CD4-positive, CD25-positive, alpha-beta regulatory T cell (primary cell): ENCODE measurements at places on chromosomes 1 and 21. TPM values are rescaled to one million over a fixed set of nuclear protein-coding genes. Genes with fewer than 3 reads are reported as not detected.
A peak's percentile ranks its signal among the peaks of the same experiment; 100 is the strongest.

The SPRR2A gene
- total RNA-seq, result not detected

The CLK2 gene
- total RNA-seq, result 76.6 TPM

The SMPDL3B gene
- 0.32 TPM for total RNA-seq

The DYNLT5 gene
- not detected for total RNA-seq

The ARHGAP29 gene
- not detected for total RNA-seq

The SYT6 gene
- 0.17 TPM for total RNA-seq

The RGS5 gene
- 2.5 TPM for total RNA-seq

The PTPRF gene
- 0.22 TPM for total RNA-seq

The SLC30A10 gene
- not detected for total RNA-seq

DNA sequence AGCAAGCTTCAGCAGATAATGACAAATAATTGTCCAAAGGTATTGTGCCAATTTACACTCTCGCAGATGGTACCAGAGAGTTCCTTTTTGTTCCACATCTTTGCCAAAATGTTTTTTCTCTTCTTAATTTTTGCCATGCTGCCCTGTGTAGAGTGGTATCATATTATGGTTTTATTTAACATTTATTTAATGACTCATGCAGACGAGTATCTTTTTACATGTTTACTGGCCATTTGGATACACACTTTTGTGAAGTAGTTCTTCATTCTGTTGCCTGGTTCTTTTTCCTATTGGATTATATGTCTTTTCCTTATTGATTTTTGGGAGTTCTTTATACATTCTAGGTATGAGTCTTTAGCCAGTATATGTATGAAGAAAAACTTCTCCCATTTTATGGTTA is 151.1 kb downstream of the PCNX2 start:
- DNase-seq, result no peak

DNA sequence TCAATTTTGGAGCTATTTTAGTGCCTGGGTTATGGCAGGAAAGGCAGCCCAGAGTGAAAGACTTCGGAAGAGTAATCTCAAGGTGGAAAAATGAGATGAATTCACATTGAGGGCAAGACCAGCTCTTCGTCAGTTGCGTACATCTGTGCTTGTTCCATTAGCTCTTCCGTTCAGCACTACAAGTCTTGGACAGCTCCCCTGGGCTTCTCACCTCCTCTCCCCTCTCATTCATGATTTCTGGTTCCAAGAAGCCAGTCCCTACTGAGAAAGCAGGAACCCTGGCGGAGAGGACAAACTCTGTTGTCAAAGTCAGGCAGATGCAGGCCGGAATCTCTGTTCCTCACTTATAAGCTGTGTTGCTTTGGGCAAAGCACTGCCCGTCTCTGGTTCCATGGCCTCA is 76.5 kb downstream of the ACTL8 start:
- no peak for DNase-seq

DNA sequence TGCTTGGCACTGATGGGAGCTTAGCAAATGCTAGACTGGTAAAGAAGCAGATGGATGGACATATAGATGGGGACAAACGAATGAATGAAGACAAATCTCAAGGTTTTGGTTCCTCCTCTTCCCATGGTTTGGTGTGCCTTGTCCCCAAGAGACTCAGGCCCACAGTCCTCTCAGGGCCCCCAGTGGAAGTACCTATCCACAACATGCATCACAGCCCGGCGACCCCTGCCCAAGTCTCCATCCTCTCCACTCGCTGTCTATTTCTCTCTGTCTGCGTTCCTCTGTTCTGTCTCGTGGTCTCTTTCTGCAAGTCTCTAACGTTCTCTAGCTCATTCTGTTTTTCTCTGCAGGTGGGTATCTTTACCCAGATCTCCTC is 85.8 kb downstream of the GLIS1 start:
- DNase-seq, result no peak

- DNase-seq, result no peak
Observed at GRCh38 chr1:147486876-147487656, 54.2 kb upstream of the BCL9 start.

- no peak for DNase-seq
Observed at GRCh38 chr1:203124546-203125317, 2.8 kb upstream of the ADORA1 start.

DNA sequence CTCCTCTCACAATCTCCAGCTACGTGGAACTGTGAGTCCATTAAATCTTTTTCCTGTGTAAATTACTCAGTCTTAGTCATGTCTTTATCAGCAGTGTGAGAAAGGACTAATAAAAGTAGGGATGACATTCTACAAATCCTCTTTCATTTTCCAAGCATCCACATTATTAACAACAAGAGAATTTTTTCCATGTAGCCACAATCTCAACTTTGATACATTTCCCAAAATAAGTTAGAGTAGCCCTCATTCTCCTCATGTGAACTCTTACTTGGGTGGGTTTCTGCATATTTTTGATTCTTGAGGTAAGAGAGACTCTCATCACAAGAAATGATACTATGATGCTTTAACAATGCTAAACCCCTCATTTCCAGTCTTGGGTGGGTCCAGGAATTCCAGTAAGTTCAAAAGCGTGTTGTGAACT is 52.8 kb downstream of the TNFSF18 start:
- no peak for DNase-seq

- no peak for DNase-seq
Observed at GRCh38 chr1:172108161-172108893, 267.0 kb downstream of the DNM3 start.

DNA sequence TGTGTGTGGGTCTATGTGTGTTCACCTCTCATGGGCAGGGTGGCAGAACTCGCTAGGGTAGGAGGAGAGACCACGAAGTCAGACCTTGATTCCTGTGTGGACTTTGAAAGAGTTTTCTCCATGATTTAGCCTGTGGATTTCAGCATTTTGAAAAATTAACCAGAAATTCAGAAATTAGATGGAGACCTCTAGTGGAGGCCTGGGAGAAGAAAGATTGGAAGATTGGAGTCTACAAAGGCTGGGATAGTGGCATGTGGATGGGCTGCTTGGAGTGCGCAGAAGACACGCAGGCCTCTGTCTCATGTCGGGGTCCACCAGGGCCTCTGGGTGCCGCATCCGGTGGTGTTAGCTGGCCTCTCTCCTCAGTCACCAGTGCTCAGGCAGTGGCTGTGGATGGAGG is 18.9 kb upstream of the IGSF5 start:
- DNase-seq, result no peak

- DNase-seq, result no peak
Observed at GRCh38 chr1:62924983-62925790, 141.3 kb downstream of the ATG4C start.

- DNase-seq, result no peak
Observed at GRCh38 chr1:60936163-60936562, 146.2 kb upstream of the NFIA start.

GRCh38 chr1:232767305-232768074 is 37.7 kb upstream of the MAP10 start:
- no peak for DNase-seq

GRCh38 chr1:148307583-148308185 is 155.6 kb upstream of the NBPF11 start:
- no peak for DNase-seq

DNA sequence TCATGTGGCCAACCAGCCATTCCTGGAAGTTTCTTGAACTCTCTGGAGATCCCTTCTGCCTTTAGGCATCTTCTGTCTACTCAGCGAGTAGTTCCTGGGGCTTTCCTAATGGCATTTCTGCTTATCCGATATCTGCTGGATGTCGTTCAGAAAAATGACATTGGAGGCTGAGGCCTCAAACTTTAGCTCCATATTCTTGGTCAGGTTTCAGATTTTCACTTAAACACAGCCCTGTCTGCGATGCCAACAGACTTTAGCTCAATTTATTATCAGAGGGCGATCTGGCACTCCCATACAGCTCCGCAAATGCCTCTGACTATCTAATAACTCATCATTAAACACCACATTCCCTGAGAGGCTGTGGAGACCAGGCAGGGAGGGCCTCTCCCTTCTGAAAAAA is 46.3 kb upstream of the ETS2 start:
- no peak for DNase-seq

GRCh38 chr1:27816921-27817630 is 13.5 kb upstream of the PPP1R8 start:
- DNase-seq, result no peak

GRCh38 chr21:26683996-26684395 is 110.9 kb upstream of the CYYR1 start:
- DNase-seq, result no peak

DNA sequence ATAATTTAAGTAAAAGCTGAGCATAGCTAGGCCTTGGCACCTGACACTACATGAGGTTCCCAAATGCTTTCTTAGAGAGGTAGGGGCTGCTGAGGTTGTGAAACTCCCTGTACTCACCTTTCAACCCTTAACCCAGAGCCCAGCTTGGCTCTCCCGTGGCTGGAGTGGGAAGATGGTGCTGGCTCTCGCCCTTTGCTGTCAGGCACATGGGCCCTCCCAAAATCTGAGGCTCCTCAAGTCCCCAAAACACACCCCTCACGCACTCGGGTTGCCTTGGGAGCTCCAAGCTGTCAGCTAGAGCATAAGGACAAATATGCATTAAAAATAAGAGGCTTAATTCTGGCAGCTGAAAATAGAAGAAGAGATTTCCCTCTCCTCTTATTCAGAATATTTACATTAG is 46.7 kb upstream of the PLPPR4 start:
- DNase-seq, result no peak

DNA sequence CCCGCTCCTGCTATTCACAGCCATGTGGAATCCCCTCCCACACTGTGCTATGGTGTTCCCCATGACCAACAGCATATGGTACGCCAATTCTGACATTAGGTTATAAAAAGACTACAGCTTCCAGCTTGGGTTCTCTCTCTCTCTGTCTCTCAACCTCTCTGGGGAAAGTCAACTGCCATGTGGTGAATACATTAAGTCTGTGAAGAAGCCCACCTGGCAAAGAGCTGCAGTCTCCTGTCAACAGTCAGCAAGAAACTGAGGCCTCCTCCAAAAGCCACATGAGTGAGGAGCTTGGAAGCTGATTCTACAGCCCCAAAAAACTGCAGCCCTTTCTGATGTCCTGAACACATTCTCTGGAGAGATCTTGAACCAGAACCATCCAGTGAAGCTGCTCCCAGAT is 25.0 kb upstream of the LRRC38 start:
- no peak for DNase-seq

DNA sequence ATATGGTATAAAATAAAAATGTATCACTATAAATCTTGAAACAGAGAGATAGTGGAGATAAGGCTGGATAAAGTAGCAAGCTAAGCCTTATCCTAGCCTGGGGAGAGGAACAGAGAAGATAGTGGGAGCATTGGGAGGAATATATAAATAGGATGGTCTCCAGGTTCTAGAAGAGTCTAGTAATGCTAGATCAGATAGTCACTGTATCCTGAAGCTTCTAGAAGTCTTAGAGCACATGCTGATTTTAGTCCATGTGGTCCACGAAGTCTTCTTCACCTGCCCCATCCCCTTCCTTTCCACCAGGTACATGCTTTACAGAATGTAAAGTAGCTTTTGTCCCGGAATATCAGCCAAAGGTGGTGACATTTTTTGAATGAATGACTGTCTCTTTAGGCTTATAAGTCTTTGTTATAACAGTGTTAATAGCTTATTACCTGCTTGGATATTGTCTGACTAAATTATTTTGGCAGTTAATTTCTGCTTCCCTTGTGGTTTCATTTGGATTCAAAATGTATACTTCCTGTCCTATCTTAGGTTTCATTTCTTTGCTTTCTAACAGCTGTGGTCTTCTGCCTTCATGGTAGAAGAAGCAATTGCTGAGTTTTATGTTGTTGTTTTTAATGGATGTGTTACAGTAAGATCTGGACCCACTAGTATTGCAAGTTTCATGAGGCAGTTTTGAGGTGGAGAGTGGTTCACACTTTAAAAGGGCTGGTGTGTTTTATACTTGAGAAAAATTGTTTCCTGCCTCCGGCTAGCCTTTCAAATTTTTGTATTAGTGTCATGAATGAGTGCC is 5.9 kb downstream of the SMG7 start:
- peak; percentile 68 for DNase-seq

- DNase-seq, result no peak
Observed at GRCh38 chr1:18798946-18799345, 60.5 kb downstream of the TAS1R2 start.

DNA sequence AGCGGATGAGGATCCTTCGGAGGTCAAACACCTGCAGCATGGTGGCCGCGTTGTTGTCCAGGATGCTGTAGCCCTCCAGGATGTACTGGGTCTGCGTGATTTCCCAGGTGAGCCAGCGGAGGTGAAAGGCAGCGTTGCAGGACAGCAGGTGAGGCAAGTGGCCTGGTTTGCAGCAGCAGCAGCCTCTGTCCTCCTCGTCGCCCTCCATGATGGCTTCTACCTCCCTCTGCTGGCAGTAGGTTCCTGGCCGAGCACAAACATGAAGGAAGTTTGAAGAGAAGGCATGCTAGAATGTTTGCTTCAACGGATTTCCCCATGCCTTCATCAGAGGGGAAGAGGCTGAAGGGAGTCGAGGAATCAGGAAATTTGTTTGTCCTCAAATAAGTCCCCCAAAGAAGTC is 74.7 kb downstream of the NTPCR start:
- peak; percentile 36 for DNase-seq

DNA sequence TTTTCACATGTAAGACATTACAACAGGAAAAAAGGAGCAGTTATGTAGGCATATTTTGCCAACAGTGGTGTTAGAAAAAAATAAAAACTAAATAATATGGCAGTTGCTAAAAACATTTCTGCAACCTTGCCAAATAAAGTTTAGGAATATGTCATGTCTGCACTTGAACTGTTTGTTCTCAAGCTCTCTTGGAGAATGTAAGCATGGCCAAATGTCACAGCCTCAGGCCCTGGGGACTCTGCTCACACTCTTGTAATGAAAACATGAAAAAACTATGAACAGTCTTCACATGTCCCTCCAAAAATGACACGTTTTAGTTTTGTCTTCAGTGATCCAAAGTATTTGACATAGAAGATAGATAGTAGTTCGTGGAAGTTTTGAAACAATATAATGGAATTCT is 753.3 kb downstream of the LTN1 start:
- DNase-seq, result no peak

DNA sequence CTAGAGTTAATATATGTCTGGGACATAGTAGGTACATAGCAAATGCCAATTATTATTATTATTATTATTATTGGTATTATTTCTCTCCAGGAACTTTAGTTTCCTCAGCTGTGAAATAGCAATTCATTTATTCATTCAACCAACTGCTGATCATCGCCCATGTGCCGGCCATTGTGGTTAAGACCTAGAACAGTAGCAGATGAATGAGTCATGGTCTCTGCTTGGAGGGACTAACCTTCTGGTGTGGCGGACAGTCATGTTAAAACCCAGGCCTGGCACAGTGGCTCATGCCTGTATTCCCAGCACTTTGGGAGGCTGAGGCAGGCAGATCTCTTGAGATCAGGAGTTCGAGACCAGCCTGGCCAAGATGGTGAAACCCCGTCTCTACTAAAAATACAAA is 23.8 kb upstream of the LDLRAP1 start:
- DNase-seq, result no peak
